NCI-H1417 (cell line): ENCODE measurements at places on chromosomes 7 and 10.

- peak; percentile 56 for DNase-seq
These were observed 13.2 kb upstream of the TRA2A start for GRCh38 chr7:23544913-23545354.

DNA sequence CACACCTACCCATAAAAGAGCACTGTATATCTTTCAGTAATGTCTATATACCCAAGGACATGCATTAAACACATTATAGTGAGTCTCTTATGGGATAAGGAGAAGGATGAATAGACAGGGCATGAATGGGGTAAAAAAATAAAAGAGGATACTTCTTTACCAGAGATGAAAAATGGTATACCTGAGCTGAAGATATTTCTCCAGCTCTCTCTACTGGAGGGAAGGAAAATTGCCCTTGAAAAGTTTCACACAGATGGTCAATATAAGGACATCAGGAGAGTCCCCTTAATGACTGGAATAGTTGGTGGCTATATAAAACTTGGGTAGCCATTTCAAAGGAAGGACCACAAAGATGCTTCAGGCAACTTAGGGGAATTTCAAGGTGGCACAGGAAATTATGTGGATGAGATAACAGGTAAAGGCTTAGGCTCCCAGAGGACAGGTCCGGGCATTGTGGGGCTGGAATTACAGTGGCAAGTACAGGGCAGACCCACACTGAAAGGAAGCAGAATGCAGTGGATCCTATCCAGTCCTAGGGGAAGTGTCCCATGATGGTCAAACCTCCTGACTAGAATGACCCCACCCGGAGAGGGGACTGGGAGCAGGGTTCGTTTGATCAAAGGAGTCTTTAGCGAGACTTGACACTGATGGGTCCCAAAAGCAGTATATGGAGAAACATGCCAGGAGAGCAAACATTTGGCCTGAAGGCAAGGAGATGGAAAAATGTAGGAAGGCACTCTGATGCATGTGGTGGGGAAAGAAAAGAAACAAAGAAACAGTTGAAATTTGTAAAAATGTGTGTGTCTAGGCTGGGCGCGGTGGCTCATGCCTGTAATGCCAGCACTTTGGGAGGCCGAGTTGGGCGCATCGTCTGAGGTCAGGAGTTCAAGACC is 35.6 kb downstream of the PLAU start:
- DNase-seq: no peak

DNA sequence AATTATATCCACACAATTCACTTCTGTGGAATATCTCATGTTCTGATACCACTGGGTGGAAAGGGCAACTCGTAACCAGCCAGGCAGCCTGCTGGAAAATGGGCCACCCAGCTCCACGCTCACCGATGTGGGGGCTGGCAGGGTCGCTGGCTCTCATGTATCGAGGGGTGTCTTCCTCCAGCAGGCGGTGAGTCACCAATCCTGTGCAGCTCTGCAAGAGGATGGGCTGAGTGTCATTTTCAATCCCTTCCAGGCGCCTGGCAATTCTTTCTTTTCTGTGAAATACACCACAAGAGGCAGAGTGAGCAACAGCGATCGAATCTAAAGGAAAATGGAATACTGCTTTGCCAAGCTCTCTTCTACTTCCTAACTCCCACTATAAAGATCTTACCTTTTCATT is 80.1 kb downstream of the SVIL start:
- DNase-seq: no peak

DNA sequence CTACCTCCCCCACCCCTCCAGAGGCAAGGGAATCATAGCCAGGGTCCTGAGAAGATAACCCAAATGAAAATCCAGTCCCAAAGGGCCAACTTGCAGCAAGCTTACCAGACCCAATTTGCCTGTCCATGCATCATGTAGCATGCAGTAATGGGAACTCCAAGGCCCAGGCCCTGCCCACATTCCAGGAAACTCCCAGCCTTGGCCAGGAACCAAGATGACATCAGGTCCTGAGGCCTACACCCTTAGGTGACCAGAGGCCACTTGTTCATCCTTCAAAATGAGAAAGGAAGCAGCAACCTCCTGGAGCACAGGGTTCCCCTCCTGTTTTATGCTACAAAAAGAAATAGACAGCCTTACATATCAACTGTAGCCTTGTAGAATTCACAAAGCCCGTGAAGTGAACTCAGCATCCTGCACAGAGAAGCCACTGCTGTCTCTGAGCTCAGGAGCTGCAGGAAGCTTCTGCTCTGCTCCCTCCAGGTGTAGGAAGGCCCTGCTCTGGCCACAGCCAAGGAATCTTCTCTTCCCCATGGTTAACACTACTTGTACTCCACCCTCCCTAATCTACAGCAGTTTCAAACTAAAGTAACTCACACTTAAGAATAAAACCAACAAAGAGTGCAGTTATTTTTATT is 30.3 kb upstream of the GRB10 start:
- no peak for DNase-seq

DNA sequence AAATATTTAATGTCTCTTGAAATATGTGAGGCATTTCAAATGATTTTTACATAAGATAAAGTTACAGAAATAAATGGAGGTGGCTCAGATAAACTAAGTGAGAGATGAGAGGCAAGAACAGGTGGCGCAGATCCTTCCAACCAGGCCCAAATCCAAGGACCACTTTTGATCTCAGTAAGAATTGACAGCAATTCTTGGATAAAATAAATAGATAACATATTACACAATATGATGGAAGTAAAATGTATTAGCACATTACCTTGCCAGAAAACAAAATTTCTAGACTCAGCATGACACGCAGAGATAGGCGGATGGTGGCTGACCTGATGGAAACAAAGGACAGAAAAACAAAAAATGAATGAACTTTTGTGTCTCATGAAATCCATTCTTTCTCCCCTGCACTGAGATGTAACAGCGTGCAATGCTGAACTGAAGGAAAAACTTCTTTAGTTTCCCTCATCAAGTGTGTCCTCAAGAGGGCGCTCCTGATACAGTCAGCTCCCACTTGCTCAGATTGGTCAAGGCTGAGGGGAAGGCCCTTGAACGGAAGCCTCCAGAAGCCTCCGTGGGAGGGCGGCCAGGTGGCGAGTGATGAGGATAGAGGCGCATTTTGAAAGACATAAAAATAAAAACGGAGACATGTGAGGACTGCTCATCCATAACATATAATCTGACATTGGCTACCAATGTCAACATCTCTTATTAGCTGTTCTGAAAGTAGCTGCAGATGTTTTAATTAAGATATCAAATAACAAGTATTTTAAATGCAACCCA is 62.8 kb upstream of the GSDME start:
- peak; percentile 91 for DNase-seq

GRCh38 chr7:129721068-129721467 is 109.5 kb downstream of the NRF1 start:
- DNase-seq: no peak

DNA sequence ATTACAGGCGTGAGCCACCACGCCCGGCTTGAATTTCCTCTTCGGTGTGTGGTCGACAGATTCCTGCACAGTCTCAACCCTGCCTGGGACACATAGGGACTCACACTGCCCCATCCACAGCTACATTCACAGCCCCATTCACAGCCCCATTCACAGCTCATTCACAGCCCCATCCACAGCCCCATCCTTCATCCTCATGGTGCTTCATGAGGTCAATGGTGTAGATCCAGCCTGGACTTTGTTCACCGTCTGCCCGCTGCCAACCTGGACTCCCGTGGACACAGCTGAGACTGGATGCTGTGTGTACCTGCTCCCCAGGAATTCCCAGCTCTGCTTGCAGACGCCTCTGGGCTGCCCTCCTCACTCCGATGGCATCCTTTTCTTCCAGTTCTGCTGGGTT is 5.2 kb downstream of the IDI2 start:
- no peak for DNase-seq

DNA sequence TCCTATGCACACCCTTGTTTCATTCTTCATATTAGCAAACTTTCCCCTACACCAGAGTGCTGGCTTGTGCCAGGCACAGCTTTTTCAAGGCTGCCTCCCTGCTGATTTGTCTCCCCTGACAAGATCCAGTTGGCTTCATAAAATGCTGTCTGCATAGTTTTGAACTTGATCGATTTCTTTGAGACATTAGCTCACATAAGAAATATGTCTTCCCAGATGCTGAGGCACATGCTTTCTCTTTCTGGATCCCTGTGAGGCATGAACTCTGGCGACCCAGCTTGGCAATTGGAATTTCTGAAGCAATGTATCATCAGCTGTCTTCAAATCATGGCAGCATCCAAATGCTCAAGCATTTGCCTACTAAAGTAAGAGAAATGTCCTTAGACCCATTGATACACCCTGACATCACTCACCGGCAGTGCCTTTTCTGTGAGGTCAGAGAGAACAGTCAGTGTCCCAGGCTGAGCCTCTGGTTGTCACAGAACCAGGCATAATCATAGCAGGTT is 616.4 kb upstream of the GHITM start:
- no peak for DNase-seq

DNA sequence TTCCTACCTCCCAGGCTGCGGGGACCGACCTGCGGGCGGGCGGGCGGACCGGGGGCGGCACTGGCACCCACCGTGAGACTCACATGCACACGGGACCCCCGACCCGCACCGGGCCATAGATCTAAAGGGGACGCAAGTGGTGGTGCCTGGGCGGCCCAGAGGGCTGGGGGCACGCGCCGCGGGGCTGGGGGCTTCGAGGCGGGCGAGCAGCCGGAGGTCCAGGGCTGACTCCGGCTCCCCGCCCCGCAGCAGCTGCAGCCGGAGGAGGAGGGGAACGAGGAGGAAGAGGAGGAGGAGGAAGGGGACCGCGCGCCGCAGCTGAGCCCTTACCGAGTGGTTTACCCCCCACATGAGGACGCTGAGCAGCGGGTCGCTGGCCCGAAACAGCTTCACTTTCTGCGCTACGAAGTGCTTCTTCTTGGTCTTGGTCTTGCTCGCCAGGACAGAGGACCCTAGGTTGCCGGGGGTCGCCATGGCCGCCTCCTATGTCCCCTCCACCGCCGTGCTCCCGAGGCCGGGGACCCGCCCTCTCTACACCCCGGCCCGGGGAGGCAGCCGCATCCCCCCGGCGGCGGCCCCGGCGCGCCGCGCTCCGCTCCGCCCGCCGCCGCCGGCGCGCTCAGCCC is 412 bp downstream of the PIP4K2A start:
- DNase-seq: peak; percentile 51

DNA sequence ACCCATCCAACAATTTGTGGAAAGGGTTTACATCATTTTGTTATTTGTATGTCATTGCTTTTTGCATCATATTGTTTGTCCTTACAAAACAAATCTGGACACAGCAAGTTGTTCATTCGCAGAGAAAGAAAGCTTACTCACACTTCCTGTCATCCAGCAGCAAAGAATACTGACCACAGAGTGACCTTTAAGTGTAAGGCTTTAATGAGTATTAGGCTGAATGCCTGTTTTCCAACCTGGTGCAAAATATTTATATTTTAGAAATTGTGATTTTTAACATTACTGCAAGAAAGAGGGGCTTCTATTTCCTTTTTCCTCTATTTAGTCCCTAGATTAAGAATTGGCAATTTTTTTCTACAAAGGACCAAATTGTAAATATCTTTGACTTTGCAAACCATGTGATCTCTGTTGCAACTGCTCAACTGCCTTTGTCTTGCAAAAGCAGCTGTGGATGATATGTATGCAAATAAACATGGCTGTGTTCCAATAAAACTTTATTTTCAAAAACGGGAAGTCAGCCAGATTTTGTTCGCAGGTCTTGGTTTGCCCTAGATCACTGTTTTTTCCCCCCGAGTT is 27.8 kb upstream of the ITGB1 start:
- no peak for DNase-seq

DNA sequence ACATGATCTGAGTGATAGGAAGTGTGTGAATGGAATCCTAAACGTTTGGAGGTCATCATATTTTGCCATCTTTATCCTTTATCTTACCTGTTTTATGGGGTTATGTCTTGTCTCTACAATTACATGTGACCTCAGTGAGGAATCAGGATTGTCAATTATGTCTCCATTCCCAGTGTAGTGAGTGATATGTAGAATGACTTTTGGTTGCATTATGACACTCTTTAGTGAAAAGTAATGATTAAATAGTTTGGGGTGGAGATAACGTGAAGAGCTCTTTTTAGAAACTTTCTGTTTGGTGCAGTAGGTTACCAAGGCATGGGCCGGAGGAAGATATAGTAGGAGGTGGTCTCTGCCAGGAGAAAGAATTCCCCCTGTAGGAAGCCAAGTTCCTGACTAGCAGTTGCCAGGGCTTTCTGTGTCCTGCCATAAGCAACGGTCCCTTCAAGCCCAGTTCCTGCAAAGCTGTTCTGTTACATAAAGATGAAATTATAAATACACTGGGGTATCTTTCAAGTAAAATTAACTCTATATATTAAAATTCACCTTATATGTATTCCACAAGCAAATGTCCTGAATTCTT is 228.2 kb downstream of the NSUN6 start:
- DNase-seq: no peak

GRCh38 chr7:68423356-68423755 is 1174.9 kb upstream of the AUTS2 start:
- no peak for DNase-seq

GRCh38 chr10:35827783-35828182 is 185.7 kb upstream of the FZD8 start:
- no peak for DNase-seq

GRCh38 chr10:79552143-79552542 is 8.1 kb downstream of the SFTPA2 start:
- DNase-seq: no peak

DNA sequence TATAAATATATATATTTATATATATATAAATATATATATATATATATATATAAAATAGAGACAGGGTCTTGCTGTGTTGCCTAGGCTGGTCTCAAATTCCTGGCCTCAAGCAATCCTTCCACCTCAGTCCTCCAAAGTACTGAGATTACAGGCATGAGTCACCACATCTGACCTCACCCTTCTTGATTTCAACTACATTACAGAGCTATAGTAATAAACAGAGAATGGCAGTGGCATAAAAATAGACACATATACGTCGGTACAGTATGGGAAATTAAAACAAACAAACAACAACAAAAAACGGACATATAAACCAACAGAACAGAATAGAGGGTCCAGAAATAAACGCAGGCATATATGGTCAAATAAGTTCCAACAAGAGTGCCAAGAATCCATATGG is 77.6 kb upstream of the PPP1R3A start:
- no peak for DNase-seq

DNA sequence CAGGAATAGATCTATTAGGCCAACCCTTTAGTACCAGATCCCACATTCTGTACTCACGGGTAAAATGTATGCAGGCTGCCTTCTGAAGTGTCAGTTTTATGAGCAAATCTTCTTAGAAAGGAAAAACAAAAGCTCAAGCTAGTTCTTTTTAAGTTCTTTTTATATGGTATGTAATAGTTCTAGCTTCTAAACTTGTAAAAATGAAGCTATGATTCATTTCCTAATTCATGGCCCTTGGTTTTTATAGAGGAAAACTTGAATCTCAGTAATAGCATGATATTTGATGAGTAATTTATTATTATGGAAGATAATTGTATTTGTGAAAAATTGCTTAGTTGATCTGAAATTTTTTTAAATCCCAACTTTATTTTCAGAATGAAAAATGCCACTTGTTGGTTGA is 54.3 kb downstream of the SLK start:
- no peak for DNase-seq

GRCh38 chr10:131855461-131856401 is 45.1 kb upstream of the PPP2R2D start:
- no peak for DNase-seq
